ENCODE measurements at places on chromosomes 5 and 9. TPM values are rescaled to one million over a fixed set of nuclear protein-coding genes. Genes with fewer than 3 reads are reported as not detected.

The LRRTM2 gene
- total RNA-seq = 0.02 TPM

The RASA1 gene
- total RNA-seq = 15.4 TPM

The ARID3C gene
- total RNA-seq = not detected

The ATOX1 gene
- total RNA-seq = 72.6 TPM

The ZNF454 gene
- total RNA-seq = not detected

The INSL6 gene
- total RNA-seq = not detected

The CAST gene
- total RNA-seq = 173 TPM

The SAXO1 gene
- not detected for total RNA-seq

The C5orf52 gene
- total RNA-seq = not detected

The MYMK gene
- total RNA-seq = not detected

The LURAP1L gene
- not detected for total RNA-seq

The CACNA1B gene
- not detected for total RNA-seq

The OR1K1 gene
- not detected for total RNA-seq

GRCh38 chr5:34047774-34048572 lies 5.0 kb upstream of the C1QTNF3 start:
- no peaks in the 10 kb centered on the region for H3K27me3 ChIP-seq
- H3K27ac ChIP-seq = no peak overlapping the region
- no peak overlapping the region for H3K4me3 ChIP-seq
- no peak for DNase-seq

DNA sequence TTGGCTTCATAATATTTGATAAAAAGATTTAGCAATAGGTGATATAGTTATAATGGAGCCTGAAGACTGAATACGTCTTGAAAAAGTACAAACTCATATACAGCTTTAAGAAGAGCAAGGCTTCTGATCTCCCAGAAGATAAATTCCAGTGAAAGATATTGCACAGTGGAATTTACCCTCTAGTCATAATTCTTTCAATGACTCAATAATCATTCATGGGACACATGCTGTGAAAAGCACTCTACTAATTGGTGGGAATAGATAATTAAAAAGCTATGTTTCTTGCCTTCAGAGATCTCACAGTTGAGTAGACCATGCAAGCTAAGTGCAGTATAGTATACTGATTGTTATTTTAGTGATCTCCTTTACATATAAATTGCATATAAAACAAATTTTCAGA lies 538.6 kb upstream of the CYLC2 start:
- no peaks in the 10 kb centered on the region for H3K36me3 ChIP-seq
- no peak for DNase-seq
- H3K27me3 ChIP-seq = no peaks in the 10 kb centered on the region
- H3K4me1 ChIP-seq = no peaks in the 10 kb centered on the region
- H3K27ac ChIP-seq = no peak overlapping the region

- H3K27me3 ChIP-seq = peaks cover 2% of the 10 kb centered on the region
- H3K27ac ChIP-seq = peak overlapping the region; percentile 15
- H3K4me1 ChIP-seq = peaks cover 20% of the 10 kb centered on the region
- H3K4me3 ChIP-seq = no peak overlapping the region
- DNase-seq = peak; percentile 75
Measured at GRCh38 chr9:137411645-137412380, 11.1 kb downstream of the EXD3 start.

GRCh38 chr9:100486479-100487176 lies 13.7 kb downstream of the TMEFF1 start:
- H3K27me3 ChIP-seq = peaks cover 4% of the 10 kb centered on the region
- H3K27ac ChIP-seq = no peak overlapping the region
- no peaks in the 10 kb centered on the region for H3K36me3 ChIP-seq
- DNase-seq = no peak
- no peak overlapping the region for H3K4me3 ChIP-seq

- H3K4me1 ChIP-seq = no peaks in the 10 kb centered on the region
- no peak for DNase-seq
- H3K27ac ChIP-seq = no peak overlapping the region
- H3K36me3 ChIP-seq = peaks cover 9% of the 10 kb centered on the region
- H3K4me3 ChIP-seq = no peak overlapping the region
- H3K27me3 ChIP-seq = no peaks in the 10 kb centered on the region
Measured at GRCh38 chr9:85653153-85653552, 88.6 kb downstream of the AGTPBP1 start.

DNA sequence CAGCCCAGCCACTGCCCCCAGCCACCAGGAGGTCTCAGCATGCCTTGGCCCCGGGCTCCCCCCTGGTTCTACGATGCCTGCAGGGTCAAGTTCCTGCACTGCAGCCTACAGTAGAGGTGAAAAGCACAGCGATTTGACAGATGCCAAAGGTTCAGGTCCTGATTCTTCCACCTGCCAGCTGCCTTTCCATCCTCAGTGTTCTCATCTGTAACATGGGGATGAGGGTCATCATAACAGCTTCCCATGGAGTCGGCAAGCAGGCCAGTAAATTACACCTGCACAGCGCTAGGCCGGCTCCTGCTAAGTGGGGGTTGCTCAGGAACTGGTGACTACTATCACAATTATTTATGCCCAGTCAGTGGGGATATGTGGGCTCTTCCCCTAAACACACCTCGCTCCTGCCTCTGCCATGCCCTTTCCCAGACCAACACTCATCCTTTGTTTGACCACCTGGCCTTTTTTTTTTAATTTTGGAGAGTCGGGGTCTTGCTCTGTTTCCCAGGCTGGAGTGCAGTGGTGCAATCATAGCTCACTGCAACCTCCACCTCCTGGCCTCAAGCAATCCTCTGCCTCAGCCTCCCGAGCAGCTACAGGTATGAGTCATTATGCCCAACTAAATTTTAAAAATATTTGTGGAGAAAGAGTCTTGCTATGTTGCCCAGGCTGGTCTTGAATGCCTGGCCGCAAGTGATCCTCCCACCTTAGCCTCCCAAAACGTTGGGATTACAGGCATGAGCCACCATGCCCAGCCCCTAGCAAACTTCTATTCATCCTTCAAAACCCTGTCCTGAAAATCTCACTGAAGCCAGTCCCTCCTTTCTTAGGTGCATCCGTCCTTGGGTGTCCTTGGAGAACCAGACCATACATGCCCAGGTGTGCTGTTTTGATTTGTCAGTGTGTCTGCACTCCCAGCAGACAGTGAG lies 6.4 kb downstream of the ENG start:
- H3K27me3 ChIP-seq = no peaks in the 10 kb centered on the region
- no peak overlapping the region for H3K27ac ChIP-seq
- H3K36me3 ChIP-seq = peaks cover 27% of the 10 kb centered on the region
- no peak for DNase-seq
- H3K4me3 ChIP-seq = no peak overlapping the region
- peaks cover 15% of the 10 kb centered on the region for H3K4me1 ChIP-seq

- peak; percentile 62 for DNase-seq
- no peak overlapping the region for H3K4me3 ChIP-seq
- H3K36me3 ChIP-seq = no peaks in the 10 kb centered on the region
- H3K27me3 ChIP-seq = peaks cover 1% of the 10 kb centered on the region
Measured at GRCh38 chr9:34454571-34455065, 3.8 kb downstream of the FAM219A start.

- no peaks in the 10 kb centered on the region for H3K4me1 ChIP-seq
- DNase-seq = no peak
- H3K27ac ChIP-seq = no peak overlapping the region
- H3K27me3 ChIP-seq = no peaks in the 10 kb centered on the region
Measured at GRCh38 chr9:26157411-26157810, 479.2 kb upstream of the TUSC1 start.

GRCh38 chr9:33698267-33698666 lies 97.1 kb upstream of the PRSS3 start:
- peaks cover 33% of the 10 kb centered on the region for H3K27me3 ChIP-seq
- DNase-seq = no peak
- no peak overlapping the region for H3K4me3 ChIP-seq
- no peaks in the 10 kb centered on the region for H3K36me3 ChIP-seq
- peaks cover 9% of the 10 kb centered on the region for H3K4me1 ChIP-seq

DNA sequence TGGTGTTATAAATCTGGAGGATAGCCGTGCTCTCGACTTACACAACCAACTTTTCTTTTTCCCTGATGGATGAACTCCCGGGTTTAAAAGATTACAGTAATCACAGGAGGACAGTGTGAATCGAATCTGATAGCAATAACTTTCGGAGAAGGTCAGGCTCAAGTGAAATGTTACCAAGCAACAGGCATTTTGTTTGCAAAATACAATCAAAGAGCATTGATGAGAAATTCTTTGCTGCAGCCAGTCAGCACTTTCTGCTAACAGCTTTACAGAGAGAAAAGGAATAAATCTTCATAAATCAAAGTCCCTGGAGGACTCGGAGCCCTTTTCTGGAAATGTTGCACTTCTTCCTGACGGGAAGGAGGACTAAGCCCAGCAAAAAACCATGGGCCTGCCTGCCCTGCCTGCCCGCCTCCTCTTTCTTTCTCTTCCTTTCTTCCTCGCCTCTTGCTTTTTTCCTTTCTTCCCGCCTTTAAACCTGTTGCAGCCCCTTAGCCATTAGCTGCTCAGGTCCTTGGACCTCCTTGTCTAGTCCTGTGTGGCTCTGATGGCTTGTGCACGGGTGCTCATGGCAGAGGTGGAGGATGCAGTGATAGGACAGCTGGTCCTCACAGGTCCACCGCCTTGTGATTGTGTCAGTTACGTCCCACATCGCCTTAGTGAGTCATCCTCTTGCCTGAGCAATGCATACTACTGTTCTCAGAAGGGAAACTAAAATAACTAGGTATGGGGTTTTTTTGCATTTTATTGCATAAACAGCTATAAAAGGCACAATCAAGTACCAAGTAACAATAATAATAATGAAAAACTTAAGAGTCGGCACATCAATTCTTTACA lies 6.2 kb downstream of the DMRT3 start:
- no peak overlapping the region for H3K27ac ChIP-seq
- H3K36me3 ChIP-seq = no peaks in the 10 kb centered on the region
- no peaks in the 10 kb centered on the region for H3K4me1 ChIP-seq
- H3K4me3 ChIP-seq = no peak overlapping the region
- peaks cover 84% of the 10 kb centered on the region for H3K27me3 ChIP-seq
- DNase-seq = no peak

- H3K27ac ChIP-seq = no peak overlapping the region
- no peak overlapping the region for H3K4me3 ChIP-seq
- no peak for DNase-seq
- H3K36me3 ChIP-seq = no peaks in the 10 kb centered on the region
- no peaks in the 10 kb centered on the region for H3K27me3 ChIP-seq
- peaks cover 11% of the 10 kb centered on the region for H3K4me1 ChIP-seq
Measured at GRCh38 chr5:151454166-151454565, 6.8 kb downstream of the SLC36A1 start.

DNA sequence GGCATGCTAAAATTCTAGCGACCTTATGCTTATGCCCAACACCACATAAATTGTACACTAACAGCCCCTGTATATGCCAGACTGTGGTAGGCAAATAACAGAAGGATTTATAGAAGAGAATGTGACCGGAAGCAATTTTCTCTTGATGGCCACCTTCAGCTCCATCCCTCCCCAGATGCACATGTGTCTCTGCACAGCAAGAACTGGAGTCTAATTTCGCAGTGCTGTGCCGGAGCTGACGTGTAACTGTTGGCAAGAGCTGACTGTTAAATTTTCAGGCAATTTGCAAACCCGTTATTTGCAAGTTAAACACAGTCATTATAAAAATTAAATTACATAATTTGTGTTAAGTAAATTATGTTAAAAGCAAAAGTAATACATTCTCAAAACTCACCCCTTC lies 48.4 kb downstream of the PCA3 start:
- DNase-seq = no peak
- no peak overlapping the region for H3K27ac ChIP-seq
- H3K27me3 ChIP-seq = peaks cover 41% of the 10 kb centered on the region
- no peaks in the 10 kb centered on the region for H3K4me1 ChIP-seq

DNA sequence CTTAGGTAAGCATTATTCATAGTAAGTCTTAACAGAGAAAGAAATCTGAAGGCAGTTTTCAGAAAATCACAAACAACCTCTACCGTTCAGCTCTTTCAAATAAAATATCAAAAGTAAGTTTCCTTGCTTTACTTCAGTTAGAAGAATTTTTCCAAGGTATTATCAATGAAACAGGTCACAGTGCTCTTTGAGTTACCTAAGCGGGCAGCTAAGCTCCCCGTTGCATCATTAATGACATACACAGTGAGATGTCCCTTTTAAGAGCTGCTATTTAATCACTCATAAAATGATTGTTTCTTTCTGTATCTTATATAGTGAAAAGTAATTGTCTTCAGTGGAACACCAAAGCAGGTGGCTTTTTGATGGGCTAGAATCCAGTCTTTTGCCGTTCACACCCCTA lies 86.2 kb upstream of the PIK3R1 start:
- no peaks in the 10 kb centered on the region for H3K36me3 ChIP-seq
- no peak overlapping the region for H3K27ac ChIP-seq
- H3K4me1 ChIP-seq = no peaks in the 10 kb centered on the region
- no peak overlapping the region for H3K4me3 ChIP-seq
- peaks cover 14% of the 10 kb centered on the region for H3K27me3 ChIP-seq

GRCh38 chr9:38213631-38214299 lies 144.7 kb upstream of the SHB start:
- H3K4me3 ChIP-seq = no peak overlapping the region
- no peak for DNase-seq
- H3K36me3 ChIP-seq = no peaks in the 10 kb centered on the region
- no peak overlapping the region for H3K27ac ChIP-seq
- H3K27me3 ChIP-seq = peaks cover 25% of the 10 kb centered on the region

DNA sequence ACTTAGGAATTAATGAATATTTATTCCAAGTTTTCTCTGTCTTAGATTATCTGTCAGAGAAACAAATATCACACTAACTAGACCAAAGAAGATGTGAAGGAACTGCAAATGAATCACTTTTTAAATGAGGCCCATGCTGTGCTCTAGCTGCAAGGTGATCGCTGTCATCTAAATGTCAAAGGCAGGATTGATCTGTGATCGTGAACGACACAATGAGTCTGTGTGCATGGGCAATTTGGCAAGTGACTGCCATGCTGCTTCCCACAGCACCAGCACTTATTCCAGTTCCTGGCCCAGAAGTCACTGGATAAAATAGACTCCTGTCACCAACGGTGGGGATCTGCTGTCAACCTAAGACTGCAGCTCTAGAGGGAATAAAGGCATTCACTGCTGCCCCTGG lies 141.2 kb downstream of the TRIM36 start:
- H3K36me3 ChIP-seq = no peaks in the 10 kb centered on the region
- H3K4me1 ChIP-seq = no peaks in the 10 kb centered on the region
- no peak overlapping the region for H3K4me3 ChIP-seq
- no peak overlapping the region for H3K27ac ChIP-seq
- H3K27me3 ChIP-seq = peaks cover 7% of the 10 kb centered on the region

GRCh38 chr9:98219794-98220370 lies 27.4 kb upstream of the CORO2A start:
- no peak overlapping the region for H3K4me3 ChIP-seq
- no peaks in the 10 kb centered on the region for H3K27me3 ChIP-seq
- no peak for DNase-seq
- no peak overlapping the region for H3K27ac ChIP-seq
- H3K4me1 ChIP-seq = peaks cover 4% of the 10 kb centered on the region
- no peaks in the 10 kb centered on the region for H3K36me3 ChIP-seq

- no peaks in the 10 kb centered on the region for H3K4me1 ChIP-seq
- peaks cover 10% of the 10 kb centered on the region for H3K27me3 ChIP-seq
- H3K4me3 ChIP-seq = no peak overlapping the region
- DNase-seq = no peak
- no peak overlapping the region for H3K27ac ChIP-seq
- no peaks in the 10 kb centered on the region for H3K36me3 ChIP-seq
Measured at GRCh38 chr5:147483961-147484707, 25.7 kb downstream of the DPYSL3 start.

- H3K4me1 ChIP-seq = no peaks in the 10 kb centered on the region
- H3K27ac ChIP-seq = no peak overlapping the region
- DNase-seq = no peak
- peaks cover 3% of the 10 kb centered on the region for H3K27me3 ChIP-seq
- H3K36me3 ChIP-seq = no peaks in the 10 kb centered on the region
Measured at GRCh38 chr5:65198456-65199120, 283.1 kb downstream of the ADAMTS6 start.

All from activated CD8-positive, alpha-beta memory T cell treated with anti-CD3 and anti-CD28 coated beads, Interleukin-2, amount 10 ng/mL, durations not matched to agents 7 days and 5 days (primary cell).